GOT3 (cell line): ENCODE measurements at places on chromosomes 1 and 21.

GRCh38 chr1:177206831-177207355 is 36.1 kb downstream of the BRINP2 start:
- DNase-seq = no peak

- no peak for DNase-seq
These were observed 12.3 kb downstream of the BTBD19 start for GRCh38 chr1:44820328-44821239.

GRCh38 chr1:12591267-12591938 is 26.6 kb downstream of the DHRS3 start:
- no peak for DNase-seq

DNA sequence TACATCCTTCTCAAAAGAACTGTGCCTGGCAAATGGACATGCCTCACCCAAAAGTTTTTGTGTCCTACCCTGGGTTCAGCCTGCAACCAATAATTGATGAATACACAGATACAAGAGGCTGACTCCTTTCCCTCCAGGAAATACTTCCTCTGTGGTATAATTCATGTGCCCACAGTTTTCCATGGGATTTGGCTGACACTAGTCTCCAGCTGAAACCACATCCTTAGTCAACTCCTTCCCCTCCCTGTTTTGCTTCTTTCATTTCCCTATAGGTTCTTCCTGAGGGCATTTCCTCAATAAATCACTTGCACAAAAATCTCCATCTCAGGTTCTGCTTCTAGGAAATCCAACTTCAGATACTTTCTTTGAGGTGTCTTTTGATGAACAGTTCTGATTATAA is 436.6 kb upstream of the C1orf87 start:
- no peak for DNase-seq

DNA sequence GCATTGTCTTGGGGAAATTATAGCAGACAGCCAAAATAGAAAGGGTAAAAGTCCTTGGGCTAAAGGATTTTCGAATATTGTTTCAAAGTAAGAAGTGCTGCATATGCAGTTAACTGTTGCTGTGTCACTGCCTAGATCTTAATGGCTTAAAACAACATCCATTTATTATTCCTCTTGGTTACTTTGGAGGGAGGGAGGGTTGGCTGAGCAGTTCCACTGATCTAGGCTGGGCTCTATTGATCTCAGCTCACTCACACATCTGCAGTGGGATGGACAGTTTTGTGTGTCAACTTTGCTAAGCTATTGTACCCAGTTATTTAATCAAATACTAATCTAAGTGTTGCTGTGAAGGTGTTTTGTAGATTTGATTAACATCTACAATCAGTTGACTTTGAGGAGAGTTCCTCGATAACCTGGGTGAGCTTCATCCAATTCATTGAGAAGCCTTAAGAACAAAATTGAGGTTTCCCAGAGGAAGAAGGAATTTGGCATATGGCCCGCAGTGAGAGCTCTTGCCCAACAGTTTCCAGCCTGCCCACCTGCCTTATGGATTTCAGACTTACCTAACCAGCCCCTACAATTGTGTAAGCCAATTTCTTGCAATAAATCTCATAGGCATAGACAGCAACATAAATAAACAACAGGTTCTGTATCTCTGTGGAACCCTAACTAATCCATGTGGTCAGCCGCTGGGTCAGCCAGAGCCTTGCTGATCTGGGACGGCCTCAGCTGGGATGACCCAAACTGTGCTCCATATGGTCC is 187.3 kb downstream of the AK5 start:
- DNase-seq = no peak
